ENCODE measurements at places on chromosomes 7 and 10.

DNA sequence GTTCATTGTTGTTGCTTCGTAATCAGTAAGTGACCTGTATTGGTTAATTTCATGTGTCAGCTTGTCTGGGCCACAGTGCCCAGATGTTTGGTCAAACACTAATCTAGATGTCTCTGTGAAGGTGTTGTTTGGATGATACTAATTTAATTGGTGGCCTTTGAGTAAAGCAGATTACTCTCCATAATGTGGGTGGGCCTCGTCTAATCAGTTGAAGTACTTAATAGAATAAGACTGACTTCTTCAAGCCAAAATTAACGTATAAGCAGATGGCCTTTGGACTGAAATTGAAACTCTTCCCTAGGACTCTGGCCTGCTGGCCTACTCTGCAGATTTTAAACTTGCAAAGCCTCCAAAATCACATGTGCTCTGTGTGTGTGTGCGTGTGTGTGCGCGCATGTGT, 245.7 kb downstream of the GFRA1 start:
- DNase-seq: no peak

- DNase-seq: no peak
Observed at GRCh38 chr7:77831953-77832352, 33.4 kb downstream of the PHTF2 start.

GRCh38 chr10:121836171-121836570, 91.7 kb downstream of the ATE1 start:
- DNase-seq: no peak

GRCh38 chr10:30744106-30744505, 114.6 kb upstream of the LYZL2 start:
- DNase-seq: no peak

- DNase-seq: no peak
Observed at GRCh38 chr7:6730343-6730633, 23.5 kb upstream of the ZNF12 start.

GRCh38 chr10:47025253-47025539, 114.0 kb downstream of the PTPN20 start:
- no peak for DNase-seq

- DNase-seq: no peak
Observed at GRCh38 chr10:42850931-42851330, 68.3 kb downstream of the BMS1 start.

GRCh38 chr10:103894441-103894864, 23.5 kb downstream of the STN1 start:
- peak; percentile 24 for DNase-seq

- no peak for DNase-seq
Observed at GRCh38 chr10:121091961-121092719, 241.0 kb downstream of the WDR11 start.

DNA sequence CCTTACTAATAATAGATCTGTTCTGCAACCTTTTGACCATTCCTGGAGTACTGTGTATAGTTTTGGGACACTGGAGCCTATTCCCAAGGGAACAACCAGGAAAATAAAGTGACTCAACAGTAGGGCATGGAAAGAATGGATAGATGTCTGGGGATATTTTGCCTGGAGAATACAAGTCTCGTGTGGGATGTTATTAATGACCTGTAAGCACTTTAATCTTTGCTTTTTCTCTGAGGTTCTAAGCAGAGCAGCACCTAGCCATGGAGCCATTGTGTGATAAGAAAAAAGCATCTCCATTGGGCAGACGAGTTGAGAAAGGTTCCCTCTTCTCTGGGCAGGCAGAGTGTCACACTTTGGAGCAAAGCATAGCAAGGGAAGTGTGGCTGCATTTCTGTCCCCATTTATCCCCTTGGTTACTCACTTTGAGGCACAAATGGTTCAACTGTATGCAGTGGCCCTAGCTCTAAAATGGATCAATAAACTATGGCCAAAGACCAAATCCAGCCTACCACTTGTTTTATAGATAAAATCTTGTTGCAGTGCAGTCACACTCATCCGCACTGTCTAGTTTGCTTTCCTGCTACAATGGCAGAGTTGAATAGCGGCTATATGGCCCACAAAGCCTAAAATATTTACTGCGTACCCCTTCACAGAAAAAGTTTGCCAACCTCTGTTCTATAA, 21.0 kb upstream of the CCDC71L start:
- no peak for DNase-seq

DNA sequence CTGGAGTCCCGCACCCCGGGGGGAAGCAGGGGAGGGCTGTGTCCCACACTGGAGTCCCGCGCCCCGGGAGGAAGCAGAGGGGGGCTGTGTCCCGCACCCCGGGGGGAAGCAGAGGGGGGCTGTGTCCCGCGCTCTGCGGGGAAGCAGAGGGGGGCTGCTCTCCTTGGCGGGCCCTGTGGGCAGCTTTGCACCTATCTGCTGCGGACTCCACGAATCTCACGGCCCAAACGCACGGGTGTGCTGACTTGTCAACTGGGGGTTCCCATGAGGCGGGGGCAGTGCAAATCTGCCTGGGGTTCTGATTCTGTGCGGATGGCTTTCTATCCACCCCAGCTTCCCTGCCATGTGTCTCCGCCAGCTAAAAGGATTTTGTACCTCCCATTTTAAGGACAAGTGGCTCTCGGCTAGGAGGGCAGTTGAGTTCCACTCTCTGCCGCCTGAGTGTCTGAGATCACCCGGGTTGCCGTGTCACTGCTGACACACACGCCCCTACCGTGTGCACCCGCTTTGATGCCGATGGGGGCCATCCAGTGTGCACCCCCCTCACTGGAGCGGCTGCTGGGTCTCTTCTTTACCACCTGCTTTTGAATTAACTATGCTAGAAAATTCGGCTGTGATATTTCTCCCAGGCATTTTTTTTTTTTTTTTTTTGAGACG, 20.5 kb downstream of the GPER1 start:
- DNase-seq: no peak

DNA sequence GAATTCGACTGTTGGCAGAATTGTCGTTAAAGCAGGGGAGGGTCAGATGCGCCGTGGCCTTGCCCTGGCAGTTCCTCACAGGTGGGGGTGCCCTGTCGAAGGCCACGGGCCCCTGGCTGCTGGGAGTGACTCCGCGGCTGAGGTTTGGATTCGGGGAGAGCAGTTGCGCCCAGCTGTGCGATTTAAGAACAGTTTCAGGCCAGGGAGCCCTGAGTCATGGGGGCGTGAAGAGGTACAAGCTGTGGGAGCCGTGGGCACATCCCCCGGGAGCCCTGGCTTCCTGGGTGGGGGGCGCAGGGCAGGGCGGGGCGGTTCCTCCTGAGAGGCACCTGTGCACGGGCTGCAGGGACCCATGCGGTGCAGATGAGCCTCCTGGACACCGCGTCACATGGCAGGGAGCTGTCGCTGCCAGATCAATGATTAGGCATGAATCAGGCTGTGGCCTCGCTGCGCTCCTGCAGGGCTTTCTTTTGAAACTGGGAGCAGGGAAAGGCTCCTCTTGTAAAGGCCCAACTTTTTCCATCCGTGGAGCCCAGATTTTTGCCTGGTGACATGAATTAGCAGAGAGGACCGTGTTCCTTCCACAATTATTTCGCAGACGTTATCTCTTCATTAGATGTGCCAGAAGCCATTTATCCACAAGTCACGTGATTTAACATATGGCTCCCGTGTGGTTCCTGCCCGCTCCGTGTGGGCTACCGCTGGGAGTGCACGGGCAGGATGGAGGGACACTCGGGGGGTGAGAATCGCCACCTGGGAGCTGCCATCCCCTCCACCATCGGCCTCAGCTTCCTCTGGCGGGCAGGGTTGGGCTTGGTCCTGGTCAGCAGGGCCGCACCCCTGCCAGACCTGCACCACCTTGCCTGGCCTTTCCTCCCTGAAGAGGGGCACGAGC, 918 bp downstream of the PWWP2B start:
- DNase-seq: no peak

DNA sequence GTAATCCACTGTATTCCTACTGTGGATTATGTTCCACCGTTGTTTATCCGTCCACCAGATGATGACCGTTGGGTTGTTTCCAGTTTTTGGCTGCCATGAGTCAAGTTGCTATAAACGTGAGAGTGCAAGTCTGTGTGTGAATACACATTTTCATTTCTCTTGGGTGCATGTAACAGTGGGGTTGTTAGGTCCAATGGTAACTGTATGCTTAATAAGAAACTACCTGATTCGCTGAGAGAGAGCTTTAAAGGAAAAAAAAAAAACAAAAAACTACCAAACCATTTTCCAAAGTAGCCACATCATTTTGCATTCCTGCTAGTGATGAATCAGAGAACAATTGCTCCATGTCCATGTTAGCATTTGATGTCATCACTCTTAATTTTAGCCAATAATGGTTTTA, 15.9 kb downstream of the UBN2 start:
- no peak for DNase-seq

GRCh38 chr7:133481676-133482075, 228.8 kb downstream of the EXOC4 start:
- no peak for DNase-seq

GRCh38 chr10:121237718-121238117, 360.5 kb downstream of the FGFR2 start:
- no peak for DNase-seq

GRCh38 chr7:10930551-10930950, 43.1 kb upstream of the PHF14 start:
- no peak for DNase-seq

DNA sequence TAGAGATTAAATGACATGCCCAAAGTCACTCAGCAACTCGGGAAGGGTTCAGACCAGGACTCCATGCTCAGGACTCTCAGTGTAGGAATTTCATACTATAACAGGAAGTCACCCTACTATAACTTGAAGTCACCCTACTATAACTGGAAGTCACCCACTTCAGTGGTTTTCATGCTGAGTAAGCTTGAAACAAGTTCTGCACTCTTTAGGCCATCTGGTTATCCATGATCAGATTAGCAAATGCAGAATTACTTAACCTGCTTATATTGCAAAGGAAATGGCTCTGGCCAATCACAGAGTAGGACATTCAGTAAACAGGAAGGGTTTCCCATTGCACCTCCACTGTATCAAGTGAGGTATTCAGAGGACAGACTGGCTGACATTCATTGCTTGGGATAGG, 1240.4 kb downstream of the GATA3 start:
- DNase-seq: no peak

GRCh38 chr10:114713525-114714090, 55.5 kb upstream of the ABLIM1 start:
- DNase-seq: no peak

- no peak for DNase-seq
Observed at GRCh38 chr10:132384618-132385388, 12.2 kb upstream of the PWWP2B start.

- no peak for DNase-seq
Observed at GRCh38 chr7:99493823-99494222, 6.3 kb downstream of the ZNF394 start.

DNA sequence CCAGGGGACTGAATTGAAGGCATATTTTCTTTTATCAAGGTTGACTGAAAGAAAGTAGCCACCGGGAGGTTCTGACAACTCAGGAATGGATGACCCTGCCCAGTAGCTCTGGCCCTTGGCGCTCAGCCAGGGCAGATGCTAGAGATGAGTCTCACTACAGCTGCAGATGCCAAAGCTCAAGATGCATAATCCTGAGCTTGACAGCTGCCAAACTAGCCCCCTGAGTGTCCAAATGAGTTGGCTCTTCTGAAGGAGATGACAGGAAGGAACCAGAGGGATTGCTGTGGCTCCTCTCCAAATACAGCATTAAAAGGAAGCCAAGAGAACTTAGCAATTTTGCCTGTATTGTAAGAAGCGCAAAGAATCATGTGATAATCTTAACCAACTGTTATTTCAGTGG, 78.4 kb downstream of the NXPH1 start:
- no peak for DNase-seq

- DNase-seq: no peak
Observed at GRCh38 chr7:132002343-132002968, 446.0 kb upstream of the PODXL start.

- no peak for DNase-seq
Observed at GRCh38 chr10:31290386-31290785, 28.6 kb upstream of the ZEB1 start.

DNA sequence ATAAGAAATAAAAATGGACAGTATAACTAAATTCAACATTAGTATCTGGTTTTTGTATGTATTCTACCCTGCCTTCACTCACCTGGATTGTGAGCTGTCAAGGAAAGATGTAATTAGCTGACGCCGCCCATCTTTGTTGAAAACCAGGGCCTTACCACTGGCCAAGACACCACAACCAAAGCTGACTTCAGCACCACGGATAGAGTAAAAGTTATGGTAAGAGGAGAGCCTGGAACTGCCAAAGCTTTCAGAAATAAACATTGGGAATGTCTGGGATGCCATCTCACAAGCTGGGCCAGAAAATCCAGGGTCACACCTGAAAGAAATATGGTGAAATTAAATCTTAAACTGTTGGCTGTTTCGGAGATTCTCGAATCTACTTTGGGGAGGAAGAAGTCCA, 190.1 kb upstream of the SLC26A5 start:
- no peak for DNase-seq

GRCh38 chr10:82037076-82037475, 162.1 kb downstream of the NRG3 start:
- peak; percentile 84 for DNase-seq

DNA sequence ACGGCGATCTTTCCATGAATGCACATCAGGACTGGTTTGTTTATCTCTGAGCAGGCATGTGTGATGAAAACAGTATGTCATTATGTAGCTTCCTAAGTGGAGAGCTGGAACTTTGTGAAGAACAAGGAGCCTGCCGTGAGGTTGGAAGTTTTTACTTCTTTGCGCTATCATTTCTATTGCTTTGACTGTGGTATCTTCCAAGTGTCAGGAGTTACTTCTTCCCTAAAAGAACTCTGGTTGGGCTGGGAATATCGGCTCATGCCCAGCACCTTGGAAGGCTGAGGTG, 167.4 kb upstream of the AHR start:
- no peak for DNase-seq

DNA sequence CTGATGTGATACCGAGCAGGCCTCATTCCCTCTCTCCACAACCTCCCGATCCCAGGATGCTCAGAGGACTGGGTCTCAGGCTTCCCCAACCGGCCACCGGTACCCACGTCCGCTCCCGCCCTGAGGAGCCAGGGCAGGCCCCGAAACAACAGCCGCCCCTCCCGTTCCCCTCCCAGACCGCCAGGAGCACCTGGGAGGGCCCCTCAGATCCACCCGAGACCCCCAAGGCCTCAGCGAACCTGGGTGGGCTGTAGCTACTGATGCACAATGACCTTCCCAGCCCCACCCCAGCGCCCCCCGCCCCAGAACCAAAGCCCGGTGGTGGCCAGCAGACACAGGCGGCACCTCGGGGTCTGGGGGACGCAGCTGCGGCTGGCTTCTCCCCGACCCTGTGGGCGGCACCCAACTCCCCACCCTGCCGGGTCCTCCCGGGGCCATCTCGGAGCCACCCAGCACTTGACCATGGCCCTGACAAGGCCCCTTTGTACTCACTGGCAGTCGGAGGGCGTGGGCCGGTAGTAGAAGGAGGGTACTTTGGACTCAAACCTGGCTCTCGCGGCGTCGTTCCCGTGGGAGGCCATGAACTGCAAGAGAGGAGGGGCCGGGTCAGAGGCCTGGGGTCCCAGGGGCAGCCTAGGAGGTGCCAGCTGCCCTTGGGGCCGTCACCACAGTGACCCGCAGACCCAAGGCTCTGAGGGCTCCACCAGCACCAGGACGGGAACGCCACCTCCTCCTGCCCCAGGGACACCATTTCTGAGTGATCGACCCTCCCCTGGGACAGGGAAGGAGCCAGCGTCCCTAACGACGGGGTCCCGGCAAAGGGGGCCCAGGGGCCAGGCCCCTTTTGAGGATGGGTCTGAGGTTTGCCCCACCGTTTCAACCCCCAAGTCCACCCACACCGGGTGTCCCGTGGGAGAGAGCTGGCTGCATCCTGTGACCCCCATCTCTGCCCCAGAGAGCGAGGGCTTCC, 28.1 kb downstream of the ADAP1 start:
- DNase-seq: peak; percentile 85

Measured in globus pallidus (tissue), 1 donor.